Endothelial cell (in vitro differentiated cells): ENCODE measurements at places on chromosomes 6 and 20. TPM values are rescaled to one million over a fixed set of nuclear protein-coding genes. Genes with fewer than 3 reads are reported as not detected.

PRDM1 gene
- total RNA-seq = 19.6 TPM

SFT2D1 gene
- 29.1 TPM for total RNA-seq

XKR7 gene
- 0.23 TPM for total RNA-seq

LBP gene
- total RNA-seq = 1.2 TPM

BPIFA1 gene
- not detected for total RNA-seq

SPTLC3 gene
- total RNA-seq = 0.41 TPM

VIP gene
- total RNA-seq = 1.7 TPM

RIPOR3 gene
- total RNA-seq = 11.2 TPM

ULBP1 gene
- total RNA-seq = 24.8 TPM

RAB23 gene
- total RNA-seq = 8.1 TPM

CD2AP gene
- total RNA-seq = 40.3 TPM

BPIFB4 gene
- 2.1 TPM for total RNA-seq

WFDC12 gene
- not detected for total RNA-seq

PTGIS gene
- 12.2 TPM for total RNA-seq

MMP24 gene
- 9.1 TPM for total RNA-seq

MATN4 gene
- not detected for total RNA-seq

DYNLT2 gene
- total RNA-seq = 0.62 TPM

HEBP2 gene
- 30.1 TPM for total RNA-seq

PCIF1 gene
- total RNA-seq = 34.8 TPM

IL17F gene
- total RNA-seq = not detected

DNA sequence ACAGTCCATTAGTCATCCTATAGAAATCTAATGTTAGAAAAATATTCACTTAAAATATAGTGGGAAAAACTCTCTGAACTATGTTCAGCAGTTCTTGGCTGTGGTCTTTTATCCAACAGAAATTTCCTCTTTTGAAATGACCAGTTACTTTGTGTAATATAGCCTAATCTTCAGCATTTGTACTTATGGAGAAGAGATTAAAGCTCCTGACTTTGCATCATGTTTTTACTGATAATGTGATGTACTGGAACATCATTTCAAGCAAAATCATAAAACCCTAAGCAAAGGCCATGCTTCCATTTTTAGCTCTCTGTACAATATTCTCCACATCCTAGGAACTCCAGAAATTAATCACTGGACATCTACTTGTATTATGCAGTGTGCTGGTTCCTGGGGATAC, 430.8 kb upstream of the RUNX2 start:
- no peak overlapping the region for H3K27ac ChIP-seq
- no peak for DNase-seq
- H3K27me3 ChIP-seq = no peaks in the 10 kb centered on the region
- H3K4me1 ChIP-seq = peaks cover 3% of the 10 kb centered on the region
- peaks cover 11% of the 10 kb centered on the region for H3K36me3 ChIP-seq
- no peak overlapping the region for H3K4me3 ChIP-seq

DNA sequence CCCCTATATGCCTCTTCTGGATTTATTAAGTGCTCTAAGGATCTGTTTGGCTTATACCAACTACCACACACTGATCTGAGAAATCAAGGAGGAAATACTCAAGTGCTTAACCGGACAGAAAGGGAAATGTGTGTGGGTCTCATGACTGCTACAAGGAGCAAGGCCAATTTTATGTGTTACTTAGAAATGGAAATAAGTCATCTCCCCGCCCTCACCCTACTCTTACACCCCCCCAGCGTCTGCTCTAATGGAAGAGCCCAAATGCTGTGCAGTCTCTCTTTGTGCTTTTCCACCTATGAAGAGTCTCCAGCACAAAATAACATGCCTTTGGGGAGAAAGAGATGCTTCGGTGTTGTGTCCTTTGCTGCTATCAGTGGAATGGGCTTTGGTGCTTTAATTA, 428.8 kb upstream of the ARID1B start:
- DNase-seq = no peak
- H3K27ac ChIP-seq = no peak overlapping the region
- no peaks in the 10 kb centered on the region for H3K36me3 ChIP-seq
- H3K4me1 ChIP-seq = no peaks in the 10 kb centered on the region
- H3K4me3 ChIP-seq = no peak overlapping the region

- H3K27me3 ChIP-seq = peaks cover 8% of the 10 kb centered on the region
- peak overlapping the region; percentile 52 for H3K27ac ChIP-seq
- peaks cover 4% of the 10 kb centered on the region for H3K36me3 ChIP-seq
Observed at GRCh38 chr20:38167851-38168760, 3.0 kb upstream of the TGM2 start.

DNA sequence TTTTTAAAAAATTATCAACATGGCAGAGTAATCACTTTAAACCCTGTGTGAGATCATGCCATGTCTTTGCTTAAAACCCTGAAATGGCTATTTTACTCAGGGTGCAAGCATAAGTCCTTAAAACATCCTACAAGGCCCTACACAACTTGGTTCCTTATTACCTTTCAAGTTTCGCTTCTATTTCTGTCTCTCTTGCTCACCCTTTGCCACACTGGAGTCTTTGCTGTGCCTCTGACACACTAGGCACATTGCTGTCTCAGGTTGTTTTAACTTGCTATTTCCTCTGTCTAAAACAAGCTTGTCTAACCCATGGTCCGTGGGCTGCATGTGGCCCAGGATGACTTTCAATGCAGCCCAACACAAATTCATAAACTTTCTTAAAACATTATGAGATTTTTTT, 55.6 kb downstream of the KIAA0408 start:
- H3K36me3 ChIP-seq = peaks cover 6% of the 10 kb centered on the region
- H3K27ac ChIP-seq = no peak overlapping the region
- no peak for DNase-seq
- H3K4me3 ChIP-seq = no peak overlapping the region

- no peaks in the 10 kb centered on the region for H3K4me1 ChIP-seq
- DNase-seq = no peak
- H3K4me3 ChIP-seq = no peak overlapping the region
- no peaks in the 10 kb centered on the region for H3K36me3 ChIP-seq
Observed at GRCh38 chr6:62740596-62740995, 454.6 kb upstream of the KHDRBS2 start.

- H3K27ac ChIP-seq = no peak overlapping the region
- no peaks in the 10 kb centered on the region for H3K36me3 ChIP-seq
- H3K4me1 ChIP-seq = no peaks in the 10 kb centered on the region
- H3K27me3 ChIP-seq = peaks cover 1% of the 10 kb centered on the region
- H3K4me3 ChIP-seq = no peak overlapping the region
- DNase-seq = no peak
Observed at GRCh38 chr6:84618836-84619235, 145.6 kb downstream of the TBX18 start.

GRCh38 chr6:3961581-3962215, 112.5 kb downstream of the FAM50B start:
- H3K4me3 ChIP-seq = no peak overlapping the region
- H3K27ac ChIP-seq = no peak overlapping the region
- no peaks in the 10 kb centered on the region for H3K36me3 ChIP-seq
- H3K27me3 ChIP-seq = peaks cover 1% of the 10 kb centered on the region
- no peak for DNase-seq

- no peak for DNase-seq
- no peaks in the 10 kb centered on the region for H3K4me1 ChIP-seq
- no peak overlapping the region for H3K4me3 ChIP-seq
- H3K27me3 ChIP-seq = no peaks in the 10 kb centered on the region
- H3K36me3 ChIP-seq = peaks cover 3% of the 10 kb centered on the region
- H3K27ac ChIP-seq = no peak overlapping the region
Observed at GRCh38 chr20:42957018-42957703, 232.5 kb downstream of the PTPRT start.

DNA sequence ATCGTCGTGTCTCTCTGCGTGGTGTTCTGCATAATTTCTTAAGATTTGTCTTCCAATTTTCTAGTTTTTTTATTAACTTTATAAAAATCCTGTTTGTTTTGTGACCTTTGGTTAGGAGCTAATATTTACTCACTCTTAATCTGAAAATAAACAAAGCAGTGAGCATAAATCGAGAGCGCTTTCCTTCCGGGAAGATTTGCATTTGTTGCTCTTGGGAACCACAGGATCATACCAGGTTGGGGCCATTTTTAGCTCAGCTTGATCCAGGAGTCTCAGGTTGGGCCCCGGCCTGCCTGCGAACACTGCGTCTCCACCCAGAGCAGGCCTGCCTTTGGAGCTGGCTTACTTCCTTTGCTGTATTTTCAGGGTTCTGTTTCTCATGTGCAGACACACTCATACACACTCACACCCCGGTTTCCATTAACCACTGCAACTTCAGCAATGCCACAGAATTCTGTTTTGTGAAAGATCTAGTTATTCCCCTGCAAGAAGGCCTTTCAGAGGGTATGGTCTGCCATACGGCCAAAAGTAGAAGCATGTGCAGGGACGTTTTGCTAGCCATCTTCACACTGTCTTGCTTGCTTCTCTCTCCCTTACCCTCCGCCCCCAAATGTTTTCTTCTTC, 17.3 kb downstream of the BPHL start:
- H3K27ac ChIP-seq = peak overlapping the region; percentile 19
- peak overlapping the region; percentile 53 for H3K4me3 ChIP-seq
- no peak for DNase-seq
- peaks cover 12% of the 10 kb centered on the region for H3K4me1 ChIP-seq
- H3K36me3 ChIP-seq = peaks cover 64% of the 10 kb centered on the region

DNA sequence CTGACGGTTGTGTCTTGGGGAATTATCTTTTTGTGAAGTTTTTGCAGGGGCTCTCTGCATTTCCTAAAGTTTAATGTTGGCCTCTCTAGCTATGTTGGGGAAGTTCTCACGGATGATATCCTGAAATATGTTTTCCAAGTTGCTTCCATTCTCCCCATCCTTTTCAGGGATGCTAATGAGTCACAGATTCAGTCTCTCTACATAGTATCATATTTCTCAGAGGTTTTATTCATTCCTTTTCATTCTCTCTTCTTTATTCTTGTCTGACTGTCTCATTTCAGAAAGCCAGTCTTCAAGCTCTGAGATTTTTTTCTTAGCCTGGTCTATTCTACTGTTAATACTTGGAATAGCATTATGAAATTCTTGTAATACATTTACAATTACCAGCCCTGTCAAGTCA, 61.3 kb downstream of the UNC5CL start:
- no peaks in the 10 kb centered on the region for H3K36me3 ChIP-seq
- DNase-seq = no peak
- no peak overlapping the region for H3K27ac ChIP-seq

GRCh38 chr20:34583544-34583943, 25.0 kb downstream of the MAP1LC3A start:
- peaks cover 19% of the 10 kb centered on the region for H3K4me1 ChIP-seq
- H3K27me3 ChIP-seq = peaks cover 7% of the 10 kb centered on the region
- H3K4me3 ChIP-seq = no peak overlapping the region
- no peak overlapping the region for H3K27ac ChIP-seq

DNA sequence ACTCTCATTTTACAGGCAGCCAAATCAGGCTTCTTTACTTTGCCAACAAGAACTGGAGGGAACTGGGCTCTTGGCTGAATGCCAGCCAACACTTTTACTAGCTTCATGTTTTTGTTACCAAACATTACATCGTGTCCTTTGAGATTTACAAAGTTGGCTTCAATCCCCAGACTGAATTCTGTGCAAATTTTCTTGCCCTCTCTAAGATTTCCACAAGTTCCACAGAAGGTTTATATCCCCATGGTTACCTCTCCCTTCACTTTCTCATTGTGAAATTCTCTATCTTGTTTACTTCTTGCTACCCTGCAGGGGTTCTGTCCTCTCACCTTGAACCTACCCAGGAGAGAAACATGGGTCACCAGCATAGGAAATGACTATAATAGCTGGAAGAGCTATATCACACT, 37.6 kb upstream of the PLCB1 start:
- peaks cover 2% of the 10 kb centered on the region for H3K27me3 ChIP-seq
- H3K27ac ChIP-seq = no peak overlapping the region
- no peak for DNase-seq

DNA sequence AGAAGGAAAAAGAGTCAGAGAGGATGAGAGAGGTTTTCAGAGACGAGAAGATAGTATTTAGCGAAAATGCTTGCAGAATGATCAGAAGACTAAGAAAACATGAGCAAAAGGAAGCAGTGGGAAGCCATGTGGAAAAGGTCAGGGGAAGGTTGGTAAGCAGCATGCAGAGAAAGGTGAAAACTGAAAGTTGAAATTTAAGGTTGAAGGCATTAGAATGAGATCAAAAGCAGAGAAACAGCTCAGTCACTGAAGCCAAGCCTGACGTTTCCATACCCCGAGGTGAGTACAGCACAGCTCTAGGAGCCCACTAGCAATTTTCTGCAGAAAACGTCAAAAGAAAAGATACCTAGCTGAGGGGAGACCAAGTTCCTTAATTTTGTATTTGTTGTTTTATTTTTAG, 19.1 kb upstream of the TFB1M start:
- H3K27me3 ChIP-seq = no peaks in the 10 kb centered on the region
- no peaks in the 10 kb centered on the region for H3K36me3 ChIP-seq
- H3K4me1 ChIP-seq = peaks cover 9% of the 10 kb centered on the region
- H3K4me3 ChIP-seq = no peak overlapping the region
- H3K27ac ChIP-seq = no peak overlapping the region

DNA sequence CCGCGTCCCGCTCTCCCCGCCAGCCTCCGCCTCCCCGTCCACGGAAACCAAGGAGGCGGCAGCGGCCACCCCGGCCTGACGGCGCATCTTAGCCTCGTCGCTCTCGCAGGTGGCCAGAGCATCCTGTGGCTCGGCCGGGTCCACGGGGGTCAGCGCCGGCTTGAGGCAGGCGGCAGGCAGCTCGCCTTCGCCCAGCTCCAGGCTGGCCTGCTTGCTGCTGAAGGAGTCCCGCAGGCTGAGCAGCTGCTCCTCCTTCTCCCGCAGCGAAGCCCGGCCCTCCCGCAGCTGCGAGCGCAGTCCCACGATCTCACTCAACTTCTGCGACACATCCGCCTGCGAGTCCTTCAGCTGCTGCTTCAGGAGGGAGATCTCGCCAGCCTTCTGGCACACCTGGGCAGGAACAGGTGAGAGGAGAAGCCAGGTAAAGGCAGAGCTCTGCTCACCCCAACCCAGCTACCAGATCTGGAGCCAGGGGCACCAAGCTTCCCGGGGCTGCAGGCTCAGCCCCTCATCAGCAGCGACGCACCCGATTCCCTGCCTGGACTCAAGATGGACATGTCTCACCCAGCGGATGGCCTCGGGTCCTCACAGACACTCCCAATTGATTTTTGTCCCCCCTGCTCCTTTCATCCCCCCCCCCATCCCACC, 5.2 kb upstream of the FASTKD5 start:
- peaks cover 8% of the 10 kb centered on the region for H3K4me1 ChIP-seq
- DNase-seq = no peak
- peaks cover 18% of the 10 kb centered on the region for H3K27me3 ChIP-seq
- no peak overlapping the region for H3K4me3 ChIP-seq

DNA sequence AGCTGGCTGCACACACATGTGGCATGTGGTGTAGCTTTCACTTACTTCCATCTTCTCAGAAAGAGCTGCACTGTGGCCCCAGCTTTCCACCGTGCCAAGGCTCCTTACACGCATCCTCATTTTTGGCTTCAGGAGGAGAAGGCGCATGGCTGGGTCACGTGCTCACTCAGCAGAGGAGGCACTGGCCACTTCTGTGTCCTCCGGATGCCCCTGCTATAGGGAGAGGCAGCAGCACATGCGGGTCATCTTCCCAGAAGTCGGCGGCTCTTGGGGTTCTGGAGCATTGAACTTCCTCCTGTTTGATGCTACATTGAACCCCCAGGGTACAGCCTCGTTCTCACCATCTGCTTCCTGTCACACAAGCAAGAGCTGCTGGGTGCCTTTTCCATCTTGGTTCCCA, 111.3 kb downstream of the FAM120B start:
- no peak overlapping the region for H3K27ac ChIP-seq
- H3K4me1 ChIP-seq = no peaks in the 10 kb centered on the region
- no peaks in the 10 kb centered on the region for H3K27me3 ChIP-seq
- H3K4me3 ChIP-seq = no peak overlapping the region
- H3K36me3 ChIP-seq = no peaks in the 10 kb centered on the region
- DNase-seq = no peak
